ENCODE measurements at places on chromosomes 2 and 18. TPM values are rescaled to one million over a fixed set of nuclear protein-coding genes. Genes with fewer than 3 reads are reported as not detected.

- DNase-seq: no peak
These were observed 95.7 kb upstream of the OSR1 start for GRCh38 chr2:19454125-19454524.

DNA sequence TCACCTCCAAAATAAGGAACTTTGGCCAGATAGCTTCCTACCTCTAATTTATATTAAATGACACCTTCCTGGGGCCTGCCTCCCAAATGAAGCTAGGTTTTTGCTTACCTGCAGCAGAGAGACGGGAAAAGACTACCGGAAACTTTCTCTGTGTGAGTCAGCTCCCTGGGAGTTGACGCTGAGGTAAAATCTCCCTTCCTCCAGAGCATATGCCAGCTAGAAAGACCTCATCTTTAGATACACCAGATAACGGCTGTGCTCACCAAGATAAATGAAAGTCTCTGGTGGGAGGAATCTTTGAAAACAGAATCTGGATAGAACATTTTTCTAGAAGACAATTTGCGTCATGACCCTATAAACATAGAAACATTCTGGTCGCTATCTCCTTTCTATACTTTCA is 99.7 kb upstream of the RFX8 start:
- no peak for DNase-seq

DNA sequence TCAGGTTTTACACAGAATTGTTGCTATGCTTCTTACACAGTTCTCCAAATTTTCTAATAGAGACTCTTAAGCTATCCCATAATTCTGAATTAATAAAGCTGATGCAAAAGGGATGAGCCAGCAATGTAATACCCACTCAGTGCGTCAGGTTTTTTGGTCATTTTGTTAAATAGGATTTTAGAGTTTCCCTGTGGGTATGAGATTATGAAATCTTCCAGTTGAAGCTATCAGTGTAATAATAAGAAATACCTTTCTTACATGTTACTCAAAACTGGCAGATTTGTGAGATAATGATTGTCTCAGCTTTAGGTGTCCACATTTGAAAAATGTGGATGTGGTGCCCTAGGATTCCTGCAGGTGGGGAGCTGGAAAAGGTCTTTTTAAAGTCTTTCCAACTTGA is 44.5 kb downstream of the SOCS6 start:
- no peak for DNase-seq

DNA sequence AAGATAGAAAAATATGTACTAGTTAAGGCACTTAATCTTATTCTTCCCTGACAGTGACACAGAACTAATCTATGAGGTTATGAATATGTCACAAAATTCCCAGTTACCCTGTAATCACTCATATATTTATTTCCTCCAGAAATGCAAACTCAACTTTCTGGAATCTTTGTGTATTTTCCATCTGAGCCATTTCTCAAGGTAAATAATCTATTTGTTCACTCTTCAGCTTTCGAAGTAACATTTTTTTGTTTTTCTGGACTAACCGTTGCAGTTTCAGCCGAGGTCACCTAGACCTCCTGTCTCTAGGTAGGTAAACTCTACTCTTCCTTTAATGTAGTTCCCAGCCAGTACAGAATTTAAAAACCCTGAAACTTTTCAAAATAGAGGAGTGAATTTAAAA is 250.9 kb downstream of the EXOC6B start:
- DNase-seq: no peak

DNA sequence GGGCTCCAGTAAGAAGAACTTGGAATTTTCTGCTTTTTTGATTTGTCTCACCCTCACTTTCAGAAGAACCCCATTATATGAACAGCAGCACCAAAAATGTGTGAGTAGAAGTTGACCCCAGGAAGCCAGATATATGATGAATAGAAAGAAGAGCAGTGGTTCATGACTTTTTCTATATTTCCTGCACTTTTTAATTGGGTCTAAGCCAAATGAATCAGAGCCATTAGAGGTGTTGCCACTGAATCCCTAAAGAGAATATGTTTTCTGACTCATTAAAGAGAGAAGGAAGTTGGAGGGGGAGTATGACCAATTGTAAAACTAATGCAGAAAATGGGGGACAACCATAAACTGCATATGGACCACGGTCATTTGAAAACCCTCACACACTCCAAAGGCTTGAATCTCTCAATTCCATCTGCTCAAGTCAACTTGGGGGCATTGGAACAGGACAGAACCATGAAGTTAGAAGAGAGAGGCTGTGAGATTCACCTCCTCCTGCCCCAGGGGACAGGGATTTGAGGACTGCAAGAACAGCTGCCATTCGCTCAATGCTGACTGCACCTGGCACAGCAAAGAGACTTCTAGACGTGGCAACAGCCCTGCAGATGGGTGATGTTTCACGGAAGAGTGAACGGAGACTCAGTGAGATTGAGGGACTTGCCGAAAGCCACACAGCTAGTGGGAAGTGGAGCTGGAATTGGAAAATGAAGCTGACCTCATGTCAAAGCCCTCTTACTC is 3.0 kb downstream of the DAPL1 start:
- DNase-seq: no peak

GRCh38 chr2:161166538-161167409 is 6.5 kb downstream of the TANK start:
- DNase-seq: no peak

DNA sequence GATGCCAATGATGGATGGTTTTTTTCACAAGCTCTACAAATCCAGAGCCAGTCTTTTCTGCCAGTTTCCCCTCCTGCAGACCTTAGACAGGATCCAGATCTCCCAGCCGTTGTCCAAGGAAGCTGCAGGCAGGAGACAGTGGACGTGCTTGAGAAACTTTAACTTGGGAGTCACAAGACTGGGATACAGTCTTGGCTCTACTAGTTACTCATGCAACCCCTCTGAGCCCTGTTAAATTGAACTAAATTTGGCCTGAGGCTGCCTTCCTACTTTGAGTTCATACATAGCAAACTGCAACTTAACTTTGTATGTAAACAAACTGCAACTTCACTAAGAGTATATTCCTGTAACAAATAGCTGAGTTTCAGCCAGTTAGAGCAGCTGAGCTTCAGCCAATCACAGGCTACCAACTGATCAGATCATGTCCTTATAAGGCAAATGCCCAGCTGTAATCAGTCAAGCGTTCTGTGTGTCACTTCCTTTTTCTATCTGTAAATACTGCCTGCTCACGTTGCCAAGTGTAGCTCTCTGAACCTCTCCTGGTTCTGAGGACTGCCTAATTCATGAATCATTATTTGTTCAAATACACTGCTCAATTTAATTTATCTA is 140.9 kb downstream of the CAPN13 start:
- no peak for DNase-seq

CAPN13 gene
- total RNA-seq: 3.3 TPM

- peak; percentile 73 for DNase-seq
These were observed 57.6 kb downstream of the SLC4A3 start for GRCh38 chr2:219684721-219685689.

IL37 gene
- 0.44 TPM for total RNA-seq

- DNase-seq: no peak
These were observed 98.6 kb downstream of the ZNF236 start for GRCh38 chr18:76920974-76921373.
